Lung microvascular endothelial cell (primary cell): ENCODE measurements at places on chromosomes 4 and X. TPM values are rescaled to one million over a fixed set of nuclear protein-coding genes. Genes with fewer than 3 reads are reported as not detected.
A peak's percentile ranks its signal among the peaks of the same experiment; 100 is the strongest.

Gene CCDC158
- total RNA-seq, result not detected in 2 replicates

DNA sequence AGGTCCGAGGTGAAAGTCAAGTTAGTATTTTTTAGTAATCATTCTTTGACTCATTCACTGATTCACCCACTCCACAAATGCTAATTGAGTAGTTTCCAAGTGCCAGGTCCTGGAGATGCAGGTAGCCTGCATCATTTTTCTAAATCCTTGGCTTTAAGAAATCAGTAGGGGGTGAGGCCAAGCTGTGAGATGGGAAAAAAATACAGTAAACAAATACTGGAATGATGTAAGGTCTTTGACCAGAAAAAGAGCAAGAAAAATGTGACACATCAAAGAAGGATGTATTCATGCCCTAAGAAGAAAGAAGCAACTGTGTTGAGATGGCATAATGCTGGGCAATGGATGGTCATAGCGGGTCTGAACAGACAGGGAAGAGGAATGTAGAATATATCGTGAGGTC, 1386.6 kb downstream of the PCDH7 start:
- no peak for DNase-seq

- no peak for DNase-seq
Observed at GRCh38 chr4:66906314-66906713, 639.0 kb downstream of the CENPC start.

Gene PSAPL1
- total RNA-seq, result not detected in 2 replicates

GRCh38 chr4:162201673-162202072, 37.9 kb upstream of the FSTL5 start:
- DNase-seq, result no peak

GRCh38 chrX:68945603-68946228, 116.9 kb downstream of the EFNB1 start:
- DNase-seq, result peak; percentile 72

- peak; percentile 55 for DNase-seq
Observed at GRCh38 chrX:55008571-55009358, 8.6 kb downstream of the APEX2 start.

Gene UGT2B10
- not detected in 2 replicates for total RNA-seq

- DNase-seq, result peak; percentile 21
Observed at GRCh38 chr4:156594624-156595023, 377.0 kb downstream of the PDGFC start.
